ENCODE measurements at places on chromosomes 7 and 10.

DNA sequence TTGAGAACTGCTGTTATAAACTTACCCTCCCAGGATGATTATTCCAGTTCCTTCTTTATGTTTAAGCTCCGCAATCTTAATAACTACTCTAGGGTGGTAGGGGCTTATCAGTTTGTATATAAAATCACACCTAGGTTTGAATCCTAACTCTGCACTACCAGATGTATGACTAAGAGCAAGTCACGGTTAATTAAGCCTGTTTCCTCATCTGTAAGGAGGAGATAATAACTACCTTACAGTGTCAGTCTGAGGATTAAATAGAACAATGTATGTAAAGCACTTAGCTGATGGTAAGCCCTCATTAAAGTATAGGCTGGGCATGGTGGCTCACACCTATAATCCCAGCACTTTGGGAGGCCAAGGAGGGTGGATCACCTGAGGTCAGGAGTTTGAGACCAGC lies 9.2 kb downstream of the DNA2 start:
- no peak for DNase-seq

GRCh38 chr10:95767884-95768556 lies 12.1 kb downstream of the ENTPD1 start:
- peak; percentile 69 for DNase-seq

GRCh38 chr10:88428442-88428841 lies 154.7 kb downstream of the RNLS start:
- DNase-seq = no peak

GRCh38 chr10:59346321-59346720 lies 16.0 kb downstream of the FAM13C start:
- no peak for DNase-seq

DNA sequence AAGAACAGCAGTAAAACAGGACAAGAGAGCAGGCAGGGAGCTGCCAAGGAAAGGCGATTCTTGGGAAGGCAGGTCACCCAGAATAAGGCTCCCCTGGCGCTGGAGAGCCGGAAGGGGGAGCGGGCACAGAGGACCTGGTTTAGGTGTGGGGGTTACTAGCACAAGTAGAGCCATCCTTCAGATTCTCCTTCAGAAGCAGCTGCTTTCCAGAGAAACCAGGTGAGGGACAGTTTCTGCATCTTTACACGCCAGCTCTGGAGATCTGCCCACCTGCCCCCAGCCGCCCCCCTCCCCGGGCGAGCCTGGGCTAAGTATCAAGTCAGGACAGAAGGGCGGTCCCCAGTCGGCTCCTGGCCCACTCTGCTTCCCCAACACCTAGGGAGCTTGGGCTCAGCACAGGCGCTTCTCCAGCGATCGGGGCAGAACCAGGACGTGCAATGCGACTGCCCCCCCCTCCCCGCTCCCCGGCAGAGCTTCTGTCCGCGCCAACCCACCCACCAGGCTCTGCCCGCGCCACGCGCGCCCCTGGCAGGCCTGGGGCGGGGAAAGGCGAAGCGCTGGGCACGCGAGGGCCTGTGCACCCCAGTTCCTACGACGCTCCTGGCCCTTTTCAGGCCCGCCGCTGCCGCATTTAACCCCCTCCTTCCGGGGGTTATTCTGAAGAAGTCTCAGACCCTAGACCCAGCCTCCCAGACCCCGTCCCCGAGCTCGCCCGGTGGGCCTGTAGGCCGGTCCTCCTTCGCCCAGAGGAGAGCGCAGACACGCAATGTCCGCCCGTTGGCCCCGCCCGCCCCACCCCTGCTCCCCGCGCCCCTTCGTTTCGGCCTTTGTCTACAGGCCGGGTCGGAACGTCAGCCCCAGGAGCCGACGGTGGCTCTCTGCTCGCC lies 4.4 kb upstream of the EN2 start:
- no peak for DNase-seq

DNA sequence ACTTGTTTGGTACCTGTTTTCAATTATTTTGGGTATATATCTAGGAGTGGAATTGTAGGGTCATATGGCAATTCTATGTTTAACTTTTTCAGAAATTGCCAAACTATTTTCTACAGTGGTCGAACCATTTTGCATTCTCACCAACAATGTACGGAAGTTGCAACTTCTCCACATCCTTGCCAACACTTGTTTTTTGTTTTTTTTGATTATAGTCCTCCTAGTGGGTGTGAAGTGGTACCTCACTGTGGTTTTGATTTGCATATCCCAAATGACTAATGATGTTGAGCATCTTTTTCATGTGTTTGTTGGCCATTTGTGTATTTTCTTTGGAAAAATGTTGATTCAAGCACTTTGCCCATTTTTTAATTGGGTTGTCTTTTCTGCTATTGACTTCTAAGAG lies 122.1 kb downstream of the RPS24 start:
- no peak for DNase-seq

DNA sequence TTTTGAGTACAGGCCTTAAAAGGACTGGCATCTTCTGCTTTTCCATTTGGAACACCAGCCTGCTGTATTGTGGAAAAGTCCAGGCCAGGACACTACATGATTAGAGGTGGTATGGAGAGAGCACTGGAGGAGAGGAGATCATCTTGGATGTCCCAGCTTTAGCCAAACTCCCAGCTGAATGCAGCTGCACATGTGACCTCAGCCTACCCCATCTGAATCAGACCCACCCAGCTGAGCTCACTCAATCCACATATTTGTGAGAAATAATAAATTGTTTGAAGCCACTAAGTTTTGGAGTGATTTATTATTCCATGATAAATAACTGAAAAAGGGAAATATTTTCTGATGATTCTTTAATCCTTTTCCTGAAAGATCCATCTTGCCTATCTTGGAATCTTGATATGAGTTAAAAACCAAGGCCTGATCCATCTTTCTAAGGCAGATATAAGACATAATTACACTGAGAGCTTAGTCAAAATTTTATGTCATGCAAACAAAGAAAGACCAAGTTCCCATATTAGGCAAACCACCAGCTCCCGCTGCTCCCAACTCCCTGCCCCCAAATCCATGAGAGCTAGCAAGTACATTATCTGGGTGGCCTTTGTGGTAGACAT lies 55.1 kb upstream of the TRIL start:
- DNase-seq = no peak

DNA sequence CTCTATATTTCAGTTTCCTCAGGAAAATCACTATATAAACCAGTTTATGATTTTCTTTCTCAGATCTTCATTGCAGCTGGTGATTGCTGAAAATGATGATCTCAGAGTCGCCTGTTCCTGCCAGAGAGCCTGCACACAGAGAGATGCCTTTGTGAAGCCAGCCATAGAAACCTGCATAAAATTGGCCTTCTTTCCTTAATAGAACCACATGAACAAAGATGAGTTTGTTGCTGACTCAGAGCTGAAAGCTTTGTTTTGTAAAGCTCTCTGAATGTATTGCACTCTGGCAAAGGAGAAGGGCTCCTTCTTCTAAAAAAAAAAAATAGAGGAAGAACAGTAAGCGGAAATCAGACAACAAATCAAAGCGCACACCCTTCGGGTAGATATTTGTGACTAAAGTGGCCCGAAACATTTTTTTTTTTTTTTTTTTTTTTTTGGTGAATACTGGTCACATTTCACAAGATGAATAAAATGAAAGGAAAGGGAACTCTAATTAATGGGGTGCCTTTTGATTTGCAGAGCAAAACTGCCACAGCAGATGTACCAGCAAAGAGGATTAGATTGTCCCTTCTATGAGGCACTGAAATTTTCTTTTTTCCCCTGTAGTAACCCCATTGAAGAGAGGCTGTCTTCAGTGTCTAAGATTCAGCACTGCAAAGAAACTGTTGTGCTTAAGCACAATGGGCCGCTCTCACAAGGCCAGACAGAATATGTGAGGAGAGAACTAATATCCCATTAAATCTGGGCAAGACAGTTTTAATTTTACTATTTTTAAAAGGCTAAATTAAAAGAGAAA lies 75.1 kb upstream of the PTPRZ1 start:
- DNase-seq = no peak

DNA sequence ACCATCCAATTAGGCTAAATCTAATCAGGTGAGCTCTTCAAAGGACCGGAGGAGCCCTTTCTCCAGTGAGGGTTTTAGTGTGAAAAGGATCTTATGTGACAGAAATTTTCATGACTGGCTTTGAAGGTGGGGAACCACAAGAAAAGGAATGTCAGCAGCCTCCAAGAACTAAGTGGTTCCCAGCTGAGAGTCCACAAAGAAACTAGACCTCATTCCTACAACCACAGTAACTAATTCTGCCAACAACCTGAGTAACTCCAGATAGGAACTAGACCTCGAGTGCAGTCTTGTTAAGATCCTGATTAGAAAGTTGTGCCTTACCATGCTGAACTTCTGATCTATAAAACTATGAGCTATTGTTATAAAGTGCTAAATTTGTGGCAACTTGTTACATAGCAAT lies 51.3 kb downstream of the PCLO start:
- no peak for DNase-seq

DNA sequence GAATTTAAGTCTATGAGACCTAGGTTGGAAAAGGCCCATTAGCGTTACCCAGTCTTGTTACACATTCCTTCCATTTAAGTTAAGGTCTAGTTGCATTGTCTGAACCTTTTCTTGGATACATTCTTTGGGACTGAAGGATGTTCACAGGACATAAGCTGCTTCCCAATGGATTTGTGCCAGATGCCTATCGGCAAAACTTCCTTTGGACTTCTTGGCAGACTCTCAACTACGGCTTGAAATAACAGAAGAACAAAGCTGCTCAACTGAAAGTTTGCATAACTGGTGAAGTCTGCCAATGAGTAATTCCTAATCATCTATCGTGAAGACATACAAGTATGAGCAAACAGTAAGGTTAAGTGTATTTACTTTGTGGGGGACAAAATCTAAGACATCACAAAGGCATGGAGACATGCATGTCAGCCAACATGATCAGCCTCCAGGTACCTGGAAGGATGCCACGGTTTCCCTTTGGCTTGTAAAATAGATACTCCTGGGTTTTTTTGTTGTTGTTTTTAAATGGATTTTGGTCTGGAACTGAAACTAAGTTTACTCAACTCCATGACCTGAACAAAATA lies 35.4 kb downstream of the MALSU1 start:
- no peak for DNase-seq

- DNase-seq = no peak
Measured at GRCh38 chr10:61989995-61990760, 88.7 kb downstream of the ARID5B start.

- no peak for DNase-seq
Measured at GRCh38 chr7:66150471-66150870, 35.8 kb downstream of the CRCP start.

DNA sequence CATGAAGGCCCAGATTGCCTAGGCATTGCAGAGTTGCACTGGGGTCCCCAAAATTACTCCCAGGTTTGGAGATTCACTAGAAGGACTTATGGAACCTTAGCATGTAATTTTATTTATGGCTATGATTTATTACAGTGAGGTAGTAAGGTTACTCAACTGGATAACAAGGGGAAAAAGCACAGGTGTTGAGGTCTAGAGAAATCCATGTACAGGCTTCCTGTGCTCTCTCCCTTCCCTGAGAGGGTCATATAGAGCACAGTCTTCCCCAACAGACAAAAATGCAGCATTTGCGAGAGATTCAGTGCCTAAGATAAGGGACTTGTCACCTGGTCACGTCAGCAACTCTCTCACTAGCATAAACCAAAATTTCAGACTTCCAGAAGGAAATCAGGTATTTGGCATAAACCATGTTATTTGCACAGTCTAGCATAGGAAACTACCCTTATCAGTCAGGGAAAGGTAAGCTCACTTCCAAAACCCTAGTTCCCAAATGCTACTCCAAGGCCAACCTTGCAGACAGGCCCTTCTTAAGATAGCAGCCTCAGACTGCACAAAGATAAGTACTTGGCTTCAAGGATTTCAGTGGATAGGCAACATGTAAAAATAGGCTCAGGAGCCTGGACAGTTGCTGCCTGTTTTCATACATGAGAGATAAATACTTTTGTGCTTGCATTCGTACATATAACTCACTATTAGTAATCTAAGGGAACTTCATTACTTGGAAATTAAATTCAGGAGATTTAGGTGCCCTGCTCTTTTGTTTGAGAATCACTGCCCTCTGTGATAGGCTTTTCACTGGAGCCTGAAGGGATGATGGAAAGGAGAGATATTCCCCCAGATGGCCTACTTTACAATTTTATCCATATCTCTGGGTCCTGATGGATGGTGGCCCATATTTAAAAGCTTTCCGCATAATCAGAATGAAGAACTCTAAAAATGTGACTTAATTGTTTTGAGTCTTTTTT lies 378.4 kb upstream of the LRGUK start:
- no peak for DNase-seq

- no peak for DNase-seq
Measured at GRCh38 chr7:14936554-14936953, 34.0 kb upstream of the DGKB start.

- DNase-seq = no peak
Measured at GRCh38 chr10:88082806-88083596, 219.6 kb downstream of the PTEN start.

- DNase-seq = no peak
Measured at GRCh38 chr7:36278620-36279172, 111.0 kb upstream of the ANLN start.

DNA sequence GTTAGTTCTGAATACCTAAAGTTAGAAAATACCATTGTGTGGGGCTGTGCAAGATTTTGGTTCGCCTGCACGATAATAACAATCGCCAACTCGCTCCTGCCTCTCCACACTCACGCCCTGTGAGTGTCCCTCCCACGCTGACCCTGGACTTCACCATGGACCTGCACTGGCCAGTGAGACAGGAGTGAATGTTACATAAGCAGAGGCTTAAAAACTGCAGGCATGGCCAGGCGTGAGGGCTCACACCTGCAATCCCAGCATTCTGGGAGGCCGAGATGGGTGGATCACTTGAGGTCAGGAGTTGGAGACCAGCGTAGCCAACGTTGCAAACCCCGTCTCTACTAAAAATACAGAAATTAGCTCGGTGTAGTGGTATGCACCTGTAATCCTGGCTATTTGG lies 68.4 kb downstream of the TCERG1L start:
- no peak for DNase-seq

DNA sequence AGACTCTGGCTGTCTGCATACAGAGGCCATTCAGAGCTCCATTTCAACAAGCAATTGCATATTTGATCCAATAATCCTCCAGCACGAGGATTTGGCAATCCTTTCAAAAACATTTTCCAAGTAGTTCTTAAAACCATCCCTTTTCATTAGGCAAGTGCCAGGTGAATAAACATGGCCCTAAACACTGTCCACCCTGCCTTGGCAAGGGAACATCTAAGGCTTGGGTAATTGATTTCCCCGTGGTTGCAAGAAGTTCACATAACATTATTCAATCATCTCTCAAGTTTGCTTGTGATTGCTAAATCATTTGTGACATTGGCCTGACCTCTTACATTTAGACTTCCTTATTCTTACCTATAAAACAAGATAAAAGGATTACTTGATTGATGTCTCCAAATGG lies 175.2 kb downstream of the CTTNBP2 start:
- DNase-seq = no peak

All from CD4-positive, alpha-beta T cell treated with Interferon gamma for 1 hour (primary cell).